Activated effector memory CD4-positive, alpha-beta T cell treated with Interleukin-2 at 50 U/mL for 16 hours (primary cell): ENCODE measurements at places on chromosomes 5 and 9.
A peak's percentile ranks its signal among the peaks of the same experiment; 100 is the strongest.

- DNase-seq: no peak
Observed at GRCh38 chr9:32928145-32928763, 73.2 kb downstream of the APTX start.

DNA sequence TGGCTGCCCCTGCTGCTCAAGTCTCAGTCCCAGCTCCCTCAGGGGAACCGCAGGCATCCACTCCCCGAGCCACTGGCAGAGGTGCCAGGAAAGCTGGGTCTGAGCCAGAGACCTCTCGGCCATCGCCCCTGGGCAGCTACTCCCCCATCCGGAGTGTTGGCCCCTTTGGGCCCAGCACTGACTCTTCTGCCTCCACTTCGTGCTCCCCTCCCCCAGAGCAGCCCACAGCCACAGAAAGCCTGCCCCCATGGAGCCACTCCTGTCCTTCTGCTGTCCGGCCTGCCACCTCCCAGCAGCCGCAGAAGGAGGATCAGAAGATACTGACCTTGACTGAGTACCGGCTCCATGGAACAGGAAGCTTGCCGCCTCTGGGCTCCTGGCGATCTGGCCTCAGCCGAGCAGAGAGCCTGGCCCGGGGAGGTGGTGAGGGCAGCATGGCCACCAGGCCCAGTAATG is 49.8 kb upstream of the TESK1 start:
- DNase-seq: no peak

DNA sequence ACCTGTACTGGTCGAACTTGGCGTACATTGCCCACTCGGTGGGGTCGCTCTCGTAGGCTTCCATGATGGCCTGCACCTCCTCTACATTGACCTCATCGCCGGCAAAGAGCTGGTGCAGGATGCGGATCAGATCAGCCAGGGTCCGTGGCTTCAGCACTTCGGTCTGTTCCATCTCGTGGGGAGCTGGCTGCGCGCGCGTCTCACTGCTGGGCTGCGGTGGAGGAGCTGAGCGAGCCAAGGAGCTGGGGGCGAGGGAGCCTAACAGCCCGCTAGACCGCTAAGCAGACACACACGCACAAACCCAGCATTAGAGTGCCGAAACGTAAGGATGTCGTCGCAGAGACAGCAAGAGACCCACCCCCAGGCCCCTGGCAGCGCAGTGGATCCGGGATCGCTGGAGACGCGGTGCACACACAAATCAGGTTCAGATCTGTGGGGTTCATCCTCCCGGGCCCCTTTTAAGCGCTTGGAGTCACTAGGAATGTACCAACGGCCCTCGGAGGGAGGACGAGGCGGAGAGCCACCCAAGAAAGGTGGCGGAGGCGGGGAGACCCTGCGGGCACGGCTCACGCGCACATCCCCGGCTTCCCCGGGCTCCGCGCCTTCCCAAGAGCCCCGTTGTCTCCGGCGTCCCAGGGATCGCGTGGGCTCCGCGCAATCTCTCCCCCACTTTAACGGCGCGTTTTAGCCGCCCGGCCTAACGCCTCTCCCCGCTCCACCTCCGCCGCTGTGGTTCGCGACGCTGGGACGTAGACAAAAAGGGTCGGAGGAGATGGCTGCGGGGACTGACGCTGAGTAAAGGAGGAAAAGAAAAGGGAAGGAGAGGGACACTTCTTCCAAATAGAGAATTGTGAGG is at the start of gene CDO1:
CDO1 (minus strand) TSS at position 434 of the 856 bp plus-strand sequence; CDS start at position 172, 262 bp downstream.
- DNase-seq: no peak

GRCh38 chr5:81751836-81752643 is 1.1 kb upstream of the SSBP2 start:
- DNase-seq: no peak

GRCh38 chr5:109141222-109142200 is 268.3 kb downstream of the PJA2 start:
- no peak for DNase-seq

- no peak for DNase-seq
Observed at GRCh38 chr5:72463449-72464052, 43.7 kb downstream of the ZNF366 start.

DNA sequence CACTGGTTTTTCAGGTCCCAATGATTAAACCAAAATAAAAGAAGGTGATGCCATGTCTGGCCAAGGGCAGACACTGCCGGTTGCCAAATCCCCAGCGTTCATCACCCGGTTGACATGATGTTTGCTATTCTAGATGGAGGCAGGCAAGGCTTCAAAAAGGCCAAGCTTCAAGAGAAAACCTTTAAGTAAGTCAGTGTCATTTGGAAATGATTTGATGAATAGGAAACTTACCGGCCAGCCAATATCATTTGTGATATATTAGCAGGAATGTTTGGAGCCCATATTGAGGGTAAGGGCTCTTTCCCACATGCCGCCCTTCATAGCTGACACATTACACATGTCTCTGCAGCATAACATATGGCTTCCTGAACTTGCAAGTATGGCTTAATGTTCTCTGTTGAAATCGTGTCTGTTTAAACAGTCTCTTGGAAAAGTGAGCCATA is 89.5 kb upstream of the TTC23L start:
- DNase-seq: no peak

- no peak for DNase-seq
Observed at GRCh38 chr9:36759141-36759540, 186.4 kb downstream of the MELK start.

DNA sequence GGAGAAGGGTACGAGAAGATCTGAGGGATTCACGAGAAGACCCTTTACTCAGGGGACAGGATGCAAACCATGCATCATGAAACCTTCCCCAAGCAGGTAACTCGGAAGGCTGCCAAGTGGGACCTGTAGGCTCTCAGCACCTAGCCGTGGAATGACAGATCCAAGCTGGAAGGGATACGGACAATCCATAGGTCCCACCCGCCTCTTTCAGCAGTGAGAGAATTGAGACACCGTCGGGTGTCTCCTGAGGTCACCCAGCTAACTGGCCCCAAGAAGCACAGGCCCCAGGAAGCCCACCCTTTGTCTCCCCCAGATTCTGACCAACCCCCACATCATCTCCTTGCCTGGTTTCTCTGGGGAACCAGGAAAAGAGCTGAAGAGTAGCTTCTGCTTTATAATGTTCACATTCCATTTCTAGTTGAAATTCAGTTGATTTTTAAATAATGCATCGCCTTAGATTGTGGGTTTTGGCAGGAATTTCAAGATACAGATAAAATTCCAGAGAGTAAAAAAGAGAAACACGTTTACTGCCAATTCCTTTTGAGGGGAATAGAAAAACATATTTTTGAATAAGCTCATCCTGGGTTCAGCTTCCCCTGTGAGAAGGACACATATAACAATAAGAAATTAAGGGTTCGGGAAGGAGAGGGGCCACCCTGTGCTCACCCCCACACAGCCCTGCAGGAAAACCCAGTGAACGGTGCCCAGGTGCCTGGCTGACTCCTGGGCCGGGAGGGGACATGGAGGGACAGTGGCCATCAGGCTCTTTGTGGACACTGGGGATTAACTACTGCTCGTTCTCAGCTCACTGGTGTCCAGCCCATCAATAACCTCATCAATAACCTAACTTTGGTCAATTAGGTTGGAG is 51.1 kb downstream of the NSUN2 start:
- no peak for DNase-seq

- no peak for DNase-seq
Observed at GRCh38 chr5:6302075-6302474, 76.3 kb downstream of the MED10 start.

DNA sequence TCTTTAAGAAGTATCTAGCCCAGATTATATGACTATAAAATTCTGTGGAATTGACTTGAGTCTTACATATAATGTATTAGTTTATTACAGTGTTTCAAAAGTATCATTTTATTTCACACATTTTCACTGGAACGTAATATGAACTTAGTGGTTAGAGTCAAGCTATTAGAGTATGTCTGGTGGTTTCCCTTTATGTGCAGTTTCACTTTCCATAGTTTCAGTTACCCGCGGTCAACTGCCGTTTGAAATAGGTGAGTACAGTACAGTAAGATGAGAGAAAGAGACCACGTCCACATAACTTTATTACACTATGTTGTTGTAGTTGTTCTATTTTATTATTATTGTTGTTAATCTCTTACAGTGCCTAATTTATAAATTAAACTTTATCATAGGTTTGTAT is 50.5 kb downstream of the COMMD10 start:
- no peak for DNase-seq

DNA sequence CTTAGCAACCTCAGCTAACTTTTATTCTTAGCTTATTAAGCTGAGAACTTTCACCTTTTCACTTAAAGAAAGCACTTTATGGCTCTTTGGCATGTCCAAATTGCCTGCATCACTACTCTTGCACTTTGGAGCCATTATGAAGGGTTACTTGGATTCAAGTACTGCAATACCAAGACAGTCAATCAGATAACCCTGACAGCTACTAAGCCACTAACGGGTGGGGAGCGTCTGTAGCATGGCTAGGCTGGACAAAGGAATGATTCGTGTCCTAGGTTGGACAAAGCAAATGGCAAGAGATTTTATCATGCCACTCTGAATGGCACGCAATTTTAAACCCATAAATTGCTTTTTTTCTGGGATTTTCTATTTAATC is 39.6 kb downstream of the TRPM6 start:
- no peak for DNase-seq

GRCh38 chr5:113450462-113450861 is 15.7 kb upstream of the TSSK1B start:
- DNase-seq: no peak

GRCh38 chr9:134709512-134710270 is 68.1 kb downstream of the COL5A1 start:
- DNase-seq: no peak

DNA sequence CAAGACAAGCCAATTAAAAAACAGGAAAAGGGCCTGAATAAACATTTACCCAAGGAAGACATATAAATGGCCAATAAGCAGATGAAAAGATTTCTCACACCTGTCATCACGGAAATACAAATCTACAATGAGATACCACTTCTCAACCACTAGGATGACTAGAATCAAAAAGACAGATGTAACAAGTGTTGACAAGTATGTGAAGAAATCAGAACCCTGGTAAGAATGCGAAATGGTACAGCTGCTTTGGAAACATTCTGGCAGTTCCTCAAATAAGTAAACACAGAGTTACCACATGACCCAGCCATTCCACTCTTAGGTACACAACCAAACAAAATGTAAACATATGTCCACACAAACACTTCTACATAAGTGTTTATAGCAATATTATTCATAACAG is 32.5 kb downstream of the LEAP2 start:
- no peak for DNase-seq

DNA sequence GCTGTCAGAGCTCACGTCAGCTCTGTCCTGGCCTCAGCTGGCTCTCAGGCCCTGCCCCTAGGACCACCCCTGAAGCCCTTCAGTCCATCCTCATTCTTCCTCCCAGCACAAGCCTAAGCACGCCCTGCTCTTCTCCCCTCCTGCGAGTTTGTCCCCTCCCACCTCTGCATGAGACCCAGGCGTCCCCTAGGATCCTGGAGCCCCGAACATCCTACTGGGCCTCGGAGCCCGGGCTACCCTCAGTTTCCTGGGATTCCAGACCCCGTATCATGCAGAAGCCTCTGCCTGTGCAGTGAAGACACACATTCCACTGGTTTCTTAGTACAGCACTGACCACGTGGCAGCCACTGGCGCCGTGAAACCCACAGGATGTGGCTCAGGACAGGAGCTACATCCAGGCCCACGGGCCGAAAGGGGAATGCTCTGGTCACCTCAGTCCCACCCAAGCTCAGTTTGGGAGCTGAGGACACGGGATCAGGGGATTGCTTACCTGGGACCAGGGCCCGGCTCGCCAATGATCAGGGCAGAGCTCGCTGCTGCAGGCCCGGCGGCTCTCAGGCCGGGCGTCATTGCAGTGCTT is 64.2 kb downstream of the ZNF354C start:
- no peak for DNase-seq

DNA sequence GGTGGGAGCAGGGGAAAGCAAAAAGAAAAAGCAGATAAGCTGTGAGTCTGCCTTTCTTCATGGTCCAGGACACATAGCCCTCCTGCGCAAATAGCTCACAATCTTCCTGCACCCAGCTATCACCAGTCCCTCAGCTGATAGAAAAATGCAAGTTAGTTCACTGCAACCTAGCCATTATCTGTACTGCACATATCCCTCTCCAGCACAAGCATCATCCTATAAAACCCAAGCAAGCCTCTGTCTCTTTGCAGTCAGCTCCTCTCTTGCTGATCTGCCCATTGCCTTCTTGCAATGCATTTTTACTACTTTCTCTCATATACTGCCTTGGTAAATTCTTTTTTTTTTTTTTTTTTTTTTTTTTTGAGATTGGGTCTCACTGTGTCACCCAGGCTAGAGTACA is 20.0 kb upstream of the MSANTD3 start:
- DNase-seq: no peak

DNA sequence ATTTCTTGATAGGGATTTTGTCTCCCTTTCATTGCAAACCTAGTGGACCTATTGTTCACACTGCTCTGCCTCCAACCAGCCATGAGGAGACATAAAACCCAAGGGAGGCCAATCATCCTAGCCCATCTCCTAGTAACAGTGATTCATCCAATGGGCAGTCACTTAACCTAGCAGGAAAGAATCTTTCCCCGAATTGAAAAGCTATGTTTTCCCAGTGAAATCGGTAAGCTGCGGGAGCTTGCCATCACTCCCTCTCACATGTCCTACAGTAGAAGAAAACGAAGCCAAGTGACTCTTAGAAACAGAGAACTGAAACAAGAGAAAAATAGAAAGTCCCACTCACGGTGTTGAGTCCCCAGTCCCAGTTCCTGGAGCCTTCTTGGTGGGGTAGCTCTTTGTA is 123.3 kb downstream of the SUSD1 start:
- DNase-seq: no peak

DNA sequence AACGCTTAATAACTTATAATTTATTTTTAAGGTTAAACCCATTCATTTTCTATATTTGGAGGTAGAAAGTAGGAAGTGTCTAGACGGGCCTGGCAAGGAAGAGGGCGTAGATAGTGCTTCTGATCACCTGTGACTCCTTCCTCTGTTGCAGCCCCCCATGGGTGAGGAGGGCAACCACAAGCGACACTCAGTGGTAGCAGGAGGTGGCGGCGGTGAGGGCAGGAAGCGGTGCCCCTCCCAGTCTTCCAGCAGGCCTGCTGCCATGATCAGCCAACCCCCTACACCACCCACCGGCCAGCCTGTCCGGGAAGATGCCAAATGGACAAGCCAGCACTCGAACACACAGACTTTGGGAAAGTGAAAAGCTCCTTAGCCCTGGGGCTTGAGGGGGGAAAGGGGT is 36.7 kb downstream of the FAXDC2 start:
- DNase-seq: peak; percentile 22

- DNase-seq: no peak
Observed at GRCh38 chr9:70303268-70303667, 44.5 kb downstream of the SMC5 start.
